ENCODE measurements at places on chromosomes 4 and X. TPM values are rescaled to one million over a fixed set of nuclear protein-coding genes. Genes with fewer than 3 reads are reported as not detected.

CDX4 gene
- total RNA-seq = not detected

COMMD8 gene
- 19.3 TPM for total RNA-seq

TRIM60 gene
- total RNA-seq = not detected

MAPK10 gene
- total RNA-seq = 8.8 TPM

FAM9B gene
- not detected for total RNA-seq

ARX gene
- not detected for total RNA-seq

GNPDA2 gene
- total RNA-seq = 19.4 TPM

MAGEA2B gene
- not detected for total RNA-seq

ARMCX4 gene
- 4.4 TPM for total RNA-seq

TMEM184C gene
- total RNA-seq = 49.3 TPM

NPY2R gene
- 27.4 TPM for total RNA-seq

FGFBP1 gene
- total RNA-seq = not detected

SULT1E1 gene
- total RNA-seq = 10.7 TPM

ARR3 gene
- total RNA-seq = not detected

TEX13C gene
- not detected for total RNA-seq

CT45A5 gene
- not detected for total RNA-seq

GPRIN3 gene
- 0.03 TPM for total RNA-seq

HSFX1 gene
- 1.7 TPM for total RNA-seq

VSIG1 gene
- 0.20 TPM for total RNA-seq

F11 gene
- total RNA-seq = not detected

RIPPLY1 gene
- total RNA-seq = not detected

WDR45 gene
- total RNA-seq = 42.9 TPM

DGKK gene
- not detected for total RNA-seq

ODAM gene
- not detected for total RNA-seq

HSFX3 gene
- total RNA-seq = not detected

CSAG1 gene
- total RNA-seq = not detected

F8A3 gene
- total RNA-seq = 1.7 TPM

SOX3 gene
- not detected for total RNA-seq

TBX22 gene
- not detected for total RNA-seq

LRP2BP gene
- total RNA-seq = 0.76 TPM

POU3F4 gene
- not detected for total RNA-seq

LINC00632 gene
- total RNA-seq = 13.3 TPM

TACC3 gene
- 7.0 TPM for total RNA-seq

PROM1 gene
- 0.13 TPM for total RNA-seq

XAGE2 gene
- not detected for total RNA-seq

TMSB15C gene
- 1.3 TPM for total RNA-seq

AMTN gene
- 0.13 TPM for total RNA-seq

PRDM5 gene
- 8.2 TPM for total RNA-seq

MTTP gene
- total RNA-seq = 0.33 TPM

SERPINA7 gene
- not detected for total RNA-seq

PGRMC1 gene
- total RNA-seq = 107 TPM

FAM47E gene
- total RNA-seq = 0.59 TPM

GNRHR gene
- total RNA-seq = not detected

ANKRD50 gene
- total RNA-seq = 59.8 TPM

COX7B2 gene
- total RNA-seq = not detected

ADAM29 gene
- total RNA-seq = not detected

DGKQ gene
- total RNA-seq = 31.5 TPM

SHROOM2 gene
- total RNA-seq = 0.72 TPM

SASH3 gene
- not detected for total RNA-seq

SHROOM3 gene
- total RNA-seq = 12.6 TPM

PF4V1 gene
- total RNA-seq = 2.1 TPM

PAGE4 gene
- not detected for total RNA-seq

Measured in smooth muscle cell of the pulmonary artery (primary cell).